ENCODE measurements at places on chromosomes 3 and 15.

DNA sequence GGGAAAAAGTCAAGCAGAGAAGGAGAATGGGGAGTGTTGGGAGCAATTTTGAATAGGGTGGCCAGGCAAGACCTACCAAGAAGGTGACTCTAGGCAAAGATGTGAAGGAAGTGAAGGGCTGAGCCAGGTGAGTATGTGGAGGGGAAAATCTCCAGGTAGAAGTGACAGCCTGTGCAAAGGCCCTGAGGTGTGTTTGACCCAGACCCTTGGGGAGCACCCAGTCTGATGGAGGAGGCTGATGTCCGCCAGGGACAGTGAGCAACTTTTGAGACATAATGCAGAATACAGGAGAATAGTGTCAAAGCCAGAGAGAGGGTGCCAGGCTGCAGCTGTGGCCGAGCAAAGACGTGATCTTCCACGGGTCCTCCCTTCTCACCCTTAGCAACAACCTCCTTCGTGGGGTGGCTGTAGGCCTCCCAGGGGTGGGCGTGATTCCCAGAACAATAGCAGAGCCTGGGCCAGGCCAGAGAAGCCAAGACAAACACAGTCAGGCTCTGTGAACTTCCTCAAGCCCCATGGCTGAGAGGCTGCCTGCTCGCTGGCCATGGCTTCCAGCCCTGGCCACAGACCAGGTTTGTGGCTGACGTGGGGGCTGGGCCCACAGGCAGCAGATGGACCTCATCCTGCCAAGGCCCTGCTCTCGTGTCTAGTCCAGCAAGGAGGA is 58.1 kb downstream of the SLC6A6 start:
- no peak for DNase-seq

- no peak for DNase-seq
These were observed 176.2 kb downstream of the P3H2 start for GRCh38 chr3:189944285-189945145.

DNA sequence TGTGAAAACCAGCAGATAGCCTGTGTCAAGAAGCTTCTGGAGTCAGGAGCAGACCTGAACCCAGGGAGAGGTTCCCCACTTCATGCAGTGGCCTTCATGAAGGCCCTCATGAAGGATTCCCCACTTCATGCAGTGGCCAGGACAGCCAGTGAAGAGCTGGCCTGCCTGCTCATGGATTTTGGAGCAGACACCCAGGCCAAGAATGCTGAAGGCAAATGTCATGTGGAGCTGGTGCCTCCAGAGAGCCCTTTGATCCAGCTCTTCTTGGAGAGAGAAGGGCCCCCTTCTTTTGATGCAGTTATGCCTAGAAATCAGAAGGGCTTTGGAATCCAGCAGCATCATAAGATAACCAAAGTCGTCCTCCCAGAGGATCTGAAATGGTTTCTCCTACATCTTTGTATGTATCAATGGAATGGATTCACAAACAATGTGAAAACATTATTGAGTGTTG is 103.9 kb upstream of the CHD2 start:
- no peak for DNase-seq

DNA sequence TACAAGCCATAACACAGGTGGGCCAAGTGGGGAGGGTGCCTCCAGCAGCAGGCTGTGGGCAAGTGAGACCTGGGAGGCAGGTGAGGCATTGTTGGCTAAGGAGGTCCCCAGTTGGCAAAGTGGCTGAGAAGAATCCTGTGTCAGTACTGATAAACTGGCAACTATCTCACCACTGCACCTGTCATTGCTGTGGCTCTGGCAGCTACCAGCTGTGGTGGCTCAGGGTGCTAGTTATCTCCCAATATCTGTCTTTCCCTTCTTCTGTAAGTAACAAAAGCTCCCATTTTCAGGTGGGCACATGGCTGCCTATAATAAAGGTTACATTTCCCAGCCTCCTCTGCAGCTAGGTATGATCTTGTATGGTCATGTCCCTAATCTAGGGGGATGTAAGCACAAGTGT is 80.6 kb upstream of the RNF7 start:
- no peak for DNase-seq

DNA sequence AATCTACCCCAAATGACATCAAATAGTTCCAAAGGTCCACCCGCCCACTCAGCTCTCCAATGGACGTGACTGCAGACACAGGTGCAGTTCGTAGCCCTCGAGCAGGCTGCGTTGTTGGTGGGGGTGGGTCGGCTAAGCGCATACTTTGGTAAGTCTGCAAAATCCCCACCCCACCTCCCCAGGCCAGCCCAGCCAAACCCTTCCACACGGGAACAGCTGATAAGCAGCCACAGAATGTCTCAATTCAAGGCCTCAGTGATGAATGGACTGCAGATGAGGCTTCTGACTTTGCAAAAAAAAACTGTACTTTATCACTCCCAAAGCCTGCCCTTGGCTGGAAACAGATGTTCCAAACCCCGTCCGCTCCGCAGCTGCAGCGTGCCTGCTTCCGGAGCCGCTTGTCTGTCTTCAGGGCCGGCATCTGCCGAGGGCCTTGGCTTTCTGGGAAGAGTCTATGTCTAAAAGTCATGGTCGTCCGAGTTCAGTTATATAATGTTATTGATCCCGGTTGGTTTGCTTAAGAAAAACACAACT is 38.2 kb downstream of the PCSK6 start:
- DNase-seq = no peak

- no peak for DNase-seq
These were observed 27.7 kb upstream of the MUC4 start for GRCh38 chr3:195839260-195840010.

DNA sequence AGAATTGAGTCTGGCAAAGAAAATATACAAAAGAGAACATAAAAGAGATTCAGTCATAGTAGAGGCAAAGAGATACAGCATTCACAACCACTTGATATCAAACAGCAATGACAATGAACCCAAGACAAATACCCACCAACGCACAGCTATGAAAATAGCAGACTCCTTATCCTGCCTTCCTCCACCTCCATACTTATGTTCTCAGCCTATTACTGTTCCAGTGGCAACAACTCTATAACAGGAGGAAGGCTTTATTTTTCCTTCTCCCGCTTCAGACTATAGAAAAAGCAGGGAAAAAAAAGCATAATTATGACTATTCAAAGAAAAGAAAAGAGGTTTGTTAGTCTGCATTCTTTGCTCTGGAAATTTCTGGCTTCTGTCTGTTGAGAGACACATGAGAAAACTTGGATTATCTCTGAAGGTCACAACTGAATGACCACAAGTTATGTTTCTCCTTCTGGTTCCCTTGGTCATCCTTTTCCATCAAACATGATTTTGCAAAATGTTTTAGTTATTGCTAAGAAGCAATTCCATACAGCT is 81.2 kb upstream of the PLXND1 start:
- DNase-seq = no peak

DNA sequence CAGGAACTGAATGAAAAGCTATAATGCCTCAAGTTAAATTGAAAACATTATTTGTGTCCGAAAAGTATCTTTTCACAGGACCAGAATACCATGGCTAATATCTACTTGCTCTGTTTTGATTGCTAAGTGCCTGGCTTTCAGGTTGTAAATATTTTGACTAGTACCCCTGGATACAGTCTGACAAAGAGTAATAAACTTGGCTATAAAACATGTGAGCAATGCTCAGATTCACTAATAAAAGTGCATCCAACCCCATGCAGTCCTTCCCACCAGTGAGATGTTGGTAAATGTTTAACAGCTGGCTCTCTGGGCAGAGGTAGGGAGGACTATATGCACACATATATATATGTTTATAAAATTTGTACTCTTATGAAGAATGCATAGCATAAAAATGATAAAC is 281.8 kb upstream of the TGFBR2 start:
- no peak for DNase-seq

GRCh38 chr3:7657214-7658112 is 796.5 kb downstream of the GRM7 start:
- DNase-seq = no peak

GRCh38 chr3:2872884-2873283 is 237.3 kb downstream of the IL5RA start:
- no peak for DNase-seq

DNA sequence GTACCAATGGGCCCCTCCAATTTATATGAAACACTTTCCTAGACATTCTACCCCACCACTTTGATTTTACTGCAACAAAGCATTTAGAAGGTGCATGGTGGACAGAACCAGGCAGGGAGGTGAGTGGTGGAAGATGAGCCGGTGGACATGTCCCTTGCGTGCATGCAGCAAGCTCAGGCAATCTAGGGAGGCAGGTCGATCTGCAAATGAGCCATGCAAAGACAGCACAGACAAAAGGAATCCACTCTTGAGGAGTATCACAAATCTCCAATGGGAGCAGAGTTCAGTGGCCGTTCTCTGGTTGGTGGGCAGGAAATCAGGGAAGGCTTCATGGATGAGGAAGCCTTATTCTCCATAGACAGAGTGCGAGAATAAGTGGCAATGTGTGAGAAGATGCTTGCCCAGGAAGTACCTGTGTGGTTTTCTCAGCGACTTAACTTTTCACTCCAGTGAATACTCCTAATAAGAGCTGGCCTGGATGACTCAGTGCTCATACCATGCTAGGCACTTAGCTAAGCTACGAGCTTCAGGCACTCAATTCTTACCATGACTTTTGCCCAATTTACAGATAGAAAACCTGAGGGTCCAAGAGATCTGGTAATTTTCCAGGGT is 152.5 kb downstream of the FOXP1 start:
- DNase-seq = no peak

DNA sequence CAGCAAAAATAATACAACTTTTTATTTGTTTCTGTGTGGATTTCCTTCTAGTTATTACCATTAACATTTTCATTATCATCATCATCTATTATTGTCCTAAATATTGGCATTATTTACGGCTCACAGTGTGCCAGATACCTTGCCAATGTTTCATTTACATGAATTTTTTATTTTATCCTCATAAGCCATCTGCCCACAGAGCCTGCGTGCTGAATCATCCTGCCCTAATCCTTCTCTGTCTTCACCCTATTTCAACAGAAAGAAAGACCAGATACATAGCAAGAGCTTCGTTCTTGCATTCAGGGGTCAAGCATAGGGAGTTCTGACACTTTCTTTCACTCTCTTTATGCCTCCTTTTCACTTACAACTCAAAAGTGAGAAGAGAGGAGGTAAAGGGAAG is 82.0 kb downstream of the KCNMB2 start:
- DNase-seq = no peak

DNA sequence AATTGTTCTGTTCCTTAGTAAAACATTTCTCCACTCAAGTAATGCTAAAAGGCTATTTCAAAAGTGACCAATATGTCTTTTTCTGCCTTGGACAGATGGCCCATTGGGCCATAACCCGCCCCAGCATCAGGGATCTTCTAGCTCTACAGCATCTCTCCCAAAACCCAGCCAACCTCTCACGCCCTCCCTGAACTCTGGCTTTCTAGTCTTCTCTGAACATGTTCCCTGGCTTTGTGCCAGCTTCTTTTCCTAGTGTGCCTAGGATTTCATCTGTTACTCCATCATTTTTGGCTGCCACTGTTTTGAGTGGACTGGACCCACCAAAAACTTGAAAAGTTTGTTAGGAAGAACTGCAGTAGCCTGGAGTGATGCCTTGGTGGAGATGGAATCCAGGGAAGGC is 30.7 kb downstream of the TRPM1 start:
- DNase-seq = no peak

DNA sequence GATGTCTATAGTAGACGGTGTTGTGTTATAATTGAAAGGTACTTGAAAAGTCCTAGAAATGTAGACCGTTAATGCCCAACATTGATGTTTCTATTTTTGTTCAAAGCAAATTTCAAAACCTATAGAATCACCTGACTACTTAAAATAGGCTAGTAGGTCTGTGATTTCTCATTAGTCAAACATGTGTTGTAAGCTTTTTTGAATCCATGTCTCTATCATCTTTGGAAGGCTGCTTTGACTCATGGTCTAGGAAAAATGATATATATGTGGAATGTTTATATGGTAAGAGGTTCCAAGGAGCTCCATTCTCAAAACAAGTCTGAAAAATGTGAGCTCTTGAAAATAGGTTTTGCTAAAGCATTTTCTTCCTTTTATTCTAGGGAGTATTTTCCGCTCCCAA is 375.3 kb downstream of the LPP start:
- no peak for DNase-seq

GRCh38 chr3:155602307-155602706 is 142.6 kb downstream of the PLCH1 start:
- no peak for DNase-seq

DNA sequence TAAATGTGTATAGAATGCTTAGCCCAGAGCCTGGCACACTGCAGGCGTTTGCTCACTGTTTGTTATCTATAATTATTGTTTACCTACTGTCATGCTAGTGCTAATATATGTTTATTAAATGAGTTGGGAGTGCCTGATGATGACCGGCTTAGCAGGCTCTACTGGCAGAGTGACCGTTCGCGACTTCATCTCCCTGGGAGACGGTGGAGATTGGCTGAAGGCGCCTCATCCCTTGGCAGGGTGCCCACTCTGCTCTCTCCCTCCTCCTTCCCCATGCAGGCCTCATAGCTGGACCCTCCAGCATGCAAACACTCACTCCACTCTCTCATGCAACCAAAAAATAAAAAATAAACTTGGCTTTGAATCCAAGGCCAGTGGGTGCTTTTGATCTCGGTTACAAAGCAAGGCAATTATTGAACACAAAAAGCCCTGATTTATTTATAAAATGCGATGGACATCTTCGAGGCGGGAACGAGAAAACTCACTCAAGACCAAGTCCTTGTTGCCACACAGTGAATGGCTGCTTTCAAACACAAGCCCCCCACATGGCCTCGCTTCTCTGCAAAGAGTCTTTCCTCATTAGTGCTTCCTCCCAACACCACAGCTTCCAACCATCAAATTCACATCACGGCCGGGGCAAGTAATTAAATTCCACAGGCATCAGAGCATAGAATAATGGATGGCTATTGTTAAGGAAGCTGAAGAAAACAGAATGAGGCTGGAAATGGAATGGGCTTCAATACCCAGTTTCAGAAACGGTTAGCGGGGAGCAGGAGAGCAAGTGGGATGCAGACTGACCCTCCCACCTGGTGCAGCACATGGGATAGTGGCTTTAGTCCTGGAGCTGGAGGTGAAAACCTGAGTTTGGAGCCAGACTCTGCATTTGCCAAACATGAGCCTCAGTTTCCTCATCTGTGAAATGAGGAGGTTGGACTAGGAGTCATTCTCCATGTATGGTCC is 135.7 kb upstream of the RAD18 start:
- no peak for DNase-seq

GRCh38 chr3:131705558-131706051 is 202.8 kb upstream of the MRPL3 start:
- no peak for DNase-seq

GRCh38 chr3:186940967-186941366 is 10.6 kb downstream of the ST6GAL1 start:
- no peak for DNase-seq

- DNase-seq = no peak
These were observed 1068.6 kb upstream of the CADM2 start for GRCh38 chr3:83890039-83890762.

All from stimulated activated CD4-positive, alpha-beta T cell treated with anti-CD3 and anti-CD28 coated beads, Interleukin-12 subunit alpha, Interleukin-12 subunit beta, amount 100 ng/mL, for 24 hours (primary cell).